ENCODE measurements at places on chromosomes 16 and 17.

DNA sequence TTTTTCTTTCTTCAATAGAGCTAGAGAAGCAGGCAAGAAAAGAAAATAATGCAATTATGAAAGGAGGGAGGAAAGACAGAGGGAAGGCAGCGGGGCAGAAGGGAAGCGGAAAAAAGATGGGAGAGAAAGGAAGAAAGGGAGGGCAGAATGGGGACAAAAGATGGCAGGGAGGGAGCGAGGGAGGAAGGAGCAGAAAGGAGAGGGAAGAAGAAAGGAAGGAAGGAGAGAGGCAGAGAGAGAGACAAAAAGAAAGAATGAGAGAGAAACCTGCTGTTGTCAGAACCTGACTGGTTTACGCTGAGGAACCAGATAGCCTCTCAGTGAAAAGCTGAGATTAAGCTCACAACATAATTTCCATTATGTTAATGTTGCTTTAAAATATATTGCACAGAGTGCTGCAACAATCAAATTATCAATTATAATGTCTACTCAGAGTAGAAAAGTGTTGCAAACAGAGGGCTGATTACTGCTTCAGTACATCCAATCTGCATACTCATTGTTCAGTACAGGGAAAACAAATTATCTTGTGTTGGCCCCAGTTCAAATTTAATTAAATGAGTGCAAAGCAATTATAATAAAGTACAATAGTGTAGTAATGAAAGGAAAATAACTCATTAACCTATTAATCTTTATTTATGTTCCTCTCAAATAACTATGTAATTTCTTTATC lies 32.0 kb upstream of the TOX3 start:
- DNase-seq = no peak

GRCh38 chr17:34716291-34716690 lies 136.9 kb downstream of the TMEM132E start:
- DNase-seq = no peak

DNA sequence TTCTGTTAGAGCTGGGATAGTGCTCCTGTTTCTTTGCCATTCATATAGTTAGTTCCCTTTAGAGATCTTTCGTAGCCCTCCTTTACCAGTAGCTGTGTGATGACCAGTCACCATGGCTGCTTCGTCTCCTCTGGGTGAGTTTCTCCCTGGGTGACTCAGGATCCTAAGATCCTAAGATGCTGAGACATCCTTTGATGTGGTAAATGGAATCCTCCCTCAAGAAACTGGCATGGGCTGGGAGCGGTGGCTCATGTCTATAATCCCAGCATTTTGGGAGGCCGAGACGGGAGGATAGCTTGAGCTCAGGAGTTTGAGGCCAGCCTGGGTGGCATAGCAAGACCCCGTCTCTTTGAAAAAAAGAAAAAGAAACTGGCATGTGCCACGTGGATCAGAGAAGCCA lies 5.9 kb downstream of the PHAF1 start:
- peak; percentile 96 for DNase-seq

GRCh38 chr17:61235001-61235826 lies 164.4 kb upstream of the TBX2 start:
- DNase-seq = no peak

GRCh38 chr17:74217888-74218287 lies 4.5 kb downstream of the TTYH2 start:
- DNase-seq = no peak

DNA sequence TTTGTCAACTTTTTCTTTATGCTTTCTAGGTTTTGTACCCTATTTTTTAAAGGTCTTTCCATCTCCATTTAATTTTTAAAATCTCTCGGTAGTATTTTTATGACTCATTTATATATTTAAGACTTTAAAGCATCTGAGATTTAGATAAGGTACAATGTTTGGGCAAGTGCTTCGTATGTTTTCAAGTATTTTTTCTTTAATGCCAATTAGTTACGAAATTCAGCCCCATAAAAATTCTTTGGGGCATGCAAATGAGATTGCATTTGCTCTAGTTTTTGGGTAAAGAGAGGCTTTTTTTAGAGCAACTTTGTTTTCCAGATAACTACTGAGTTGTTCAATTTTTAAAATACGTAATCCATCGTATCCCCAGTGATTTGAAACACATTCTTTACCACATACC lies 65.3 kb upstream of the CRHR1 start:
- no peak for DNase-seq

GRCh38 chr16:85524365-85524629 lies 88.8 kb upstream of the GSE1 start:
- DNase-seq = no peak

DNA sequence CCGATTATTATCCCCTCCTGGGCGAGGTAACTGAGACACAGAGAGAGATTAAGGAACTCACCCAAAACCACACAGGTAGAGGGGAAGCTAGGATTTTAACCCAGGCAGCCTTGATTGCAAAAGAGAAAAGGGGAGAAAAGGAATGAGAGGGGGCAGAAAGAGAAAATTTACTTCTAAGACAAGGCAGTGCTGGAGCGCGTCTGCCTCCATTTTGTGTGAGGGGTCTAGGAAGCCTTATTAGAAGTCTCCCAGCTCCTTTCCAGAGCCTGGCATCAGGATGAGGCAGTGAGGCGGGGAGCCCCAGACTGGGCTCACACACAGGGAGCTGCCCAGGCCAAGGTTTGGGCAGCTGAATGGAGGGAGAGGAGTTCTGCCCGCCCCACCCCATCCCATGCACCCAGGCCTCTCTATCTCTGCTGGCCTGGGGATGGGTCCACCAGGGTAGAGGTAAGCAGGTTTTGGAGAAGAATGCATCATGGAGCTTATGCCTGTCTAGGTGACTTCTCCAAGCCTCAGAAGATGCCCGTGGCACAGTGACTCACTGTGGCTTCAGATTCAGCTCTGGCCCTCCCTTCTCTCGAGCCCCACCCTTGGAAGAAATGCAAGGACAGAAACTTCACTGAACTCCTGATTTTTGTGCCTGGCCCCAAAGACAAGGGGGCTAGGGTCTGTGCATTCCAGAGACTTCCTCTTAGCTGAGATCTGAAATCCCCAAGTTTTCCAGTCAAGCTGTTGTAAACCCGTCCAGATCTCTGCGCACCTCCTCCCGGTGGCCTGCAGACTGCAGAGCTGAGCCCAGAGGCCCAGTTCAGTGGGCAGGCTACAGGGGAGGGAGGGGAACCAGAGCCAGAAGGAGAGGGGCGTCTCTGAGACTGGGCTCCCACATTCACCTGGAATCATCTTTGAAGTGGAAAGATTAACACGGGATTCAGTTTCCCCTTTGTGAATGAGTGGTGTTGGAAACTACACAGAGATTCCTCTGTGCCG lies 95.1 kb upstream of the CDH5 start:
- no peak for DNase-seq

DNA sequence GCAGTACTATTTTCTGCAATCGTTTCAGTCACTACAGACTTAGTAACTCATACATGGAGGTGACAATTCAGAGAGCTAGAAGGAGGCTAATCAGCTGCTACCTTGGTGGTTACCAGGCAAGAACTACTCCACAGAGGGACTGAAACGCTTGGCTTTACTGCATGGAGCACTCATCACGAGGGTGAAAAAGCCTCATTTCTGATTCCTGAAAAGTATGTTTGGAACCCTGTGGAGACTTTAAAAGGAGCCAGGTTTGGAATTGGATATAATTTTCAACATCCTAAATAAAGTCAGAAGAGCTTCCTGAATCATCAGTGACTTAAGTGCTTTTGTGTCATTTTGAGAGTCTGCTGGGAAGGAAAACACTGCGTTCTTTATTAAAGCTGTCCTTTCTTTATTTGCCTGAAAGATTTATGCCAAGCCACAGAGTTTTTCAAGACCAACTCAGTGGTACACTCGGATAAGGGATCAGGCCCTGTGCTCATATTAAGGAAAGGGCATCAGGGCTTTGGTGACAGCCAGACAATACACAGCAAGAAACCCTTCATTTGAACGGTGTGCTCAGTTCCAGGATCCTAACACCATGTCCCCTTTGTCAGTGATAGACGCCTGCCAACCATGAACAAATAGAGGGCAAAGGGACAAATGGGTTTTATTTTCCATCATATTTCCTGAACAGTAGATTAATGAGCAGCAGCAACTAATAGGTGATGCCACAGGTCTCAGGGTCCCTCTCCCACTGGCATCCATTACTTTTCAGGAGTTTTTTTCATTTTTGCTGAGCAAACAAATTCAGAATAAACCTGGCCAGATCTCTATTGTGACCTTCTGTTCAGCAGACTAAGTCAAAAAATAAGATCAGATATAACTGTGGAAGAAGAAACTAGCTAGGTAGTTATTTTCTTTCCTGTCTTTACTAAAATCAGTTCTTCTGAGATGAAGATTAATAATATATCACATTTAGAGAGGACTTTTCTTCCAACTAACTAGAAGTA lies 80.5 kb upstream of the CLEC18B start:
- no peak for DNase-seq

- no peak for DNase-seq
Measured at GRCh38 chr17:27239584-27239983, 54.3 kb upstream of the WSB1 start.

GRCh38 chr16:70678898-70679670 lies 6.8 kb downstream of the MTSS2 start:
- DNase-seq = no peak

GRCh38 chr17:69997332-69997731 lies 77.7 kb upstream of the KCNJ16 start:
- DNase-seq = peak; percentile 28

DNA sequence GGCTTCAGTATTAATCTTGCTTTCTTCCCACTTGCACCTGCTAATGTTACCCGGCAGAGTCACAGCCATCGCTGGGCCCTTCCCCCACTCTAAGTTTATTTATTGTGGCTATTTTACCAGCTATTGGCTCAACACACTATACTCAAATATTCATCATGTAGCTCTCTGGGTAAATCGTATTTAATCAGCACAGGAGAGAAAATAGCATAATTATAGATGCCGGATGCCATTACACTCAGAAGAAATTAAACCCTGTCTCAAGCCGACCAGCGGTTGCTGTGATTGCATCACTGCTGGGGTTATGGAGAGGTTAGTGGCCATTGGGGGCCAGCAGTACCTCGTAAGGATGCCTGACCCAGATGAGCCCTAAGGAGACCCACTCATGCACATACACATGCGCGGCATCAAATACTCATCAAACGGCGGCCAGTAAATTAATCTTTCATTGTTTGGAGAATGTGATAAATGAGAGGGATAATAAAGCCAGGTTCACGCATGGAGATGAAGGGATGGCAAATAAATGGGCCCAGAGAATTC lies 269.5 kb upstream of the ZFHX3 start:
- no peak for DNase-seq

- no peak for DNase-seq
Measured at GRCh38 chr16:54817432-54817831, 113.2 kb upstream of the IRX5 start.

DNA sequence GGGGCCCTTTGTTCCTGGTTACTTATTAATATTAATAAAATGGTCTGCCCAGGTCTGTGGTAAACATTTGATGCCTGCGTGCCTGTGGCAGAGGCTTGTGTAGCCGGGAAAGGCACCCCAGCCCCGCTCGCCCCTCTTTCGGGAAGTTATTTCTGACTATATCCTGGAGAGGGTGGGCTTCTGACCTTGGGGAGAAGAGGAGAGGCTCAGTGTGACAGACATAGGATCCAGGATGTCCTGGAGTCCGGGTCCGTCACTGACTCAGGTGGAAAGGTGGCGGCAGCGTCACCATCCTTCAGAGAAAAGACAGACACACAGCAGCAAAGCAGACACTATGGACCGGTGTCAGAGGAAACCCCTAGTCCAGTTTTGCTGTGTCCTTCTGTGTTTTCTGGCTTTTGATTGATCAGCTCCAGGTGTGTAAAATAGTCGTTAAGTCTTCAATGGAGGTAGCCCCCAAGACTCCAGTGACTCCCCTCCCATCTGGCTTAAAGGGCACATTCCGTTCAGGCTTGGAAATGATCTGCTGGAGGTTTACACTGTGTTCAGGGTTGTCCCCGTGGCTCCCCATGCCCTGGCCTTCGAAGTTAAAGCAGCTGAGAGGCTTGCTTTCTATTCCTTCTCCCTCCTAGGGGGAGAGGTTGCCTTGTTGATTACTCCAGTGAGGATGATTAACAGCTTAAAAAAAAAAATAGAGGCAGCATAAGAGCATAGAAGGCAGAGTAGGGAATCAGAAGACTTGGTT lies 81.6 kb downstream of the CCDC182 start:
- DNase-seq = no peak

DNA sequence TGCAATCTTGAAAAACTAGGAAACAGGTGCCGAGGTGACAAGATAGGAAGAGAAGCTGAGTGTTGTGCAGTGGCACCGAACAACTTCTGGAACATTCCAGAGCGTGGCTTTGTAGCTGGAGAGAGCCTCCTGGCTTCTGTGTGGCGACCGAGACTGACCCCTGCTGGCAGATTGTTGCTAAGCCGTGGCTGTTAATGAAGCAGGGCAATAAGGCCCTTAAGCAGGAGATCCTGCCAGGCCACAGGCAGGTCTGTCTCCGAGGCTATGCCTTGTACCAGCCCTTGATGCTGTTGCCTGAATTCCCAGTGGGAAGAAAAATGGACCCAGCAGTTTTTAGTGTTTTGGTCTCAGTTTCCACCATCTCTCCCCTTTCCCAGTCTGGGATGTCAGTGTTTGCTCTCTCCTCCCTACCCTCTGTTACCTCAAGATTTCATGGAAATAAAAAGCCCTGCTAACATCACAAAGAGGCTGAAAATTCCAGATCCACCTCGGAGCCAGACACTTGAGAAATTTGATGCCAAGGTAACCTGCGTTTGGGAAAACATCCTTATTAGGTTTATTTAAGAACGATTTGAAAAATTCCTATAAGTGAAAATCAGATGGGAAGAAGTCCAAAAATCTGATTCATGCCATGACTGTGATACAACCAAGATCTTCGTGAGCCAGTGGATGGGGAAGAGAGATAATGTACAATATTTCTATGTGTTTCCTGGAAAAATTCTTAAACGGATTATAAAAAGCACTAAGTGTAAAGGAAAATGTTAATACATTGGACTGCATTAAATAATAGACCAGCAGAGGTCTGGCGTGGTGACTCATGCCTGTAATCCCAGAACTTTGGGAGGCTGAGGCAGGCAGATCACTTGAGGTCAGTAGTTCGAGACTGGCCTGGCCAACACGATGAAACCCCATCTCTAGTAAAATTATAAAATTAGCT lies 265.1 kb downstream of the PRKCA start:
- peak; percentile 66 for DNase-seq

- DNase-seq = no peak
Measured at GRCh38 chr16:69169051-69169450, 17.9 kb upstream of the SNTB2 start.

Measured in hepatic stellate cell (primary cell).